Neural crest cell (in vitro differentiated cells): ENCODE measurements at places on chromosomes 1 and 21.

DNA sequence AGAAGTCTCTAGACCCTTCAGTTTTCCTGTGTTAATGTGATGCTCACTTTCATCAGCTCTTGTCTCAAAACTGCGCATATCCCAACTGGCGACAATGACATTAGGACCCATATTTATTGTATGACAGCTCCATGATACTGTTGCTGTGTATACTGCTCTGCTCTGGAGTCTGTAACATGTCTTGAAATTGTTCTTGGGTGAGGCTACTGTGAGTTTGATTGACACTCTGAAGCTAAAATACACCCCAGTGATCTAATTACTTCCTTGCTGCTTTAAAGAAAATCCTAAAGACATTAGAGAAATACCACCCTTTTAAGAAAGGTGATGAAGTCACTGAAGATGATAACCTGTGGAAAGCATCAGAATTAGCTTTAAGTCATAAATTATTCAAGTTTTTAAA is 1046.2 kb downstream of the KCNT2 start:
- DNase-seq = no peak

- DNase-seq = no peak
Observed at GRCh38 chr1:28417441-28417922, 47.9 kb downstream of the PHACTR4 start.

DNA sequence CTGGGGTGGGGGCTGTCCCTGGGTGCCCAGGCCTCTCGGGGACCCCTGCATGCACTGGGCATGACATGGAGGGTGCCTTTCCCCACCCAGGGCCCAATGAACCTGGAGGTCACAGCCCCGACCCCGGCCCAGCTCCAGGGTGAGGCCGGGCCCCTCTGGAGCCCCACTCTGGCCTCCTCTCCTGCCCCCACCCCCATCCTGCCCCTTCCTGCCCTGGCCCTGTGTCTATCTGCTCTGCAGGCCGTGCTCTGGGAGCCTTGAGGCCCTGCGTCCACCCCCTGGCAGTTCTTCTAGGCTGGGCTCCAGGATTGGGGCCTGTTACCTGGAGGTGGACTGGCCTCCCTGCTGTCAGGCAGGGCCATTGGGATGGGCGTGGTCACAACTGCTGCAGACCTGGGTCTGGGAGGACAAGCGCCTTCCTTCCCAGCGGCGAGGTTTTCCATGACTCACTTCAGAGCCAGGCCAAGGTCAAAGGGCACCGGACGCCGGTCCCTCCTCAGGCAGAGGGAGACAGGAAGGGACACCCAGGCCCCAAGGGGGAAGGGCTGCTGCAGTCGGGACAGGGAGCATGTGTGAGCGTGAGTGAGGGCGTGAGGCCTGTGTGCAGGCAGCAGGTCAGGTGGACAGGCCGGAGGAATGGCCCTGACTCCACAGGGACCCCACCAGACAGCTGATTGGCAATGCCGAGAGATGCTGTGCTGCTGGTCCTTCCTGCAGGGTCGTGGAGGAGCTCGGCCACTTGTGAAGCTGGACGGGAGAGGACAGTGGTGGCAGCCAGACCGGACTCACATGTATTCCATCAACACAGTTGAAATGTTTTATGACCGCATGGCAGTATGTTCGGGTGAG is 31.1 kb upstream of the POFUT2 start:
- peak; percentile 48 for DNase-seq

GRCh38 chr1:60762176-60762575 is 320.2 kb upstream of the NFIA start:
- no peak for DNase-seq

DNA sequence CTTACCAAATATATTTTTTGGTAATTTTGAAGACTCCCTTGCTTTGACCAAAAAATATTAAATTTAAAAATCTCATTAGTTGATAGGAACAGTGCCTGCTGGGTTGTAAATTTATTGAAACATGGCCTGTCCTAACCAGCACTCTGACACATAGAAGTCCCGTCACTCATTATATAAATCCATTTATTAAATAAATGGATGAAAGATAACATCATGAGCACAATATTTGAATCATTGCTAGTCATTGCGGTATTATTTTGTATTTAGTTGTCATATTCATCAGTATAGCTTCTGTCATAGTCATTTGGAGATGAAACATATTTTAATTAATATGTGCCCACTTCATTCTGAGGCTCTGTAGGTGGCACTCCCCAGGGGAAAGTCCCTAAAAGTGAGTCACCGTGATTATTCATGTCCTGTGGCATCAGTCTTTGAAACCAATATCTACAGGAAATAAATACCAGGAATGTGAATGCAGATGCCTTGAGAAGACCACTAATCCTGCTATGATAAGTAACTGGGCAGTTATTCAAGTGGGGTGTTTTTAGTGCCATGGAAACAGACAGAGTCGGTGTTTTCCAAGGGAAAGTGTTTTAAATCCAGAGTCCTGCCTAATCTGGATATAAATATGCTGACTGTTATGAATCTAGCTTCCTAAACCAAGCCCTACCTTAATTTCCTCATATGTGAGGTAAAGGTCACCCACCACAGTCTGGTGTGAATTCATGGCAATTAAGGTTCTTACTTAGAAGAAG is 302.0 kb downstream of the DUSP10 start:
- no peak for DNase-seq

- DNase-seq = no peak
Observed at GRCh38 chr1:214199585-214199984, 81.4 kb upstream of the SMYD2 start.

DNA sequence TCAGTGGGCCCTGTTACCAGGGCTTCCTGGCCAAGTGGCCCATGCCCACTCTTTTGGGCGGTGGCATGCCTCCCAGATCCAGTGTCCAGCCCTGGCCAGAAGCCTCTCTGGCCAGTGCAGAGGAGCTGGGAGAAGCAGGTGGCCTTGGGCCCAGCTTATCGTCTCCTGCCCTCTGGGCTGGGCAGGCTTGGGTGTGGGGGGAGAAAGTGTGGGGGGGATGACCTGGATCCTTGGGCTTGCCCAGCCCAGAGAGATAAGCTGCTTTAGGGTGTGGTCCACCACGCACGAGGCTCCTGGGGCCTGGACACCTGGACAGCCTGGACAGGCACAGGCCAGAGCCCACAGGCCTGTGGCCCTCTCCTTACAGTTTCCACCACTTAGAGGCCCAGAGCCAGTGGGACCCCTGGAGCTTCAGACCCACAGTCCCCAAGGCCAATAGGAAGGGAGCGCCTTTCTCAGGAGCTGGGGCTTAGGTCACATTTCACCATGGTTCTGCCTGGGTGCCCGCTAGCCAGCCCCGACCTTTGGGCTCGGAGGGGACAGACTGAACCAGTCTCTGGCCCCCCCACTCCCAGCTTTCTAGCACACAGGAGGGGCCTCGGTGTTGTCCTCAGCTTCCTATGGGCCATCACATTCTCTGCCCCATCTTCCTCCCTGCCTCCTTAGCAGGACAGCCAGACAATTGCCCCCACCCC is 1.8 kb downstream of the ESPN start:
- DNase-seq = no peak

- no peak for DNase-seq
Observed at GRCh38 chr1:202890392-202890791, 1.4 kb upstream of the RABIF start.

GRCh38 chr1:209057901-209058300 is 525.6 kb upstream of the CAMK1G start:
- DNase-seq = no peak

DNA sequence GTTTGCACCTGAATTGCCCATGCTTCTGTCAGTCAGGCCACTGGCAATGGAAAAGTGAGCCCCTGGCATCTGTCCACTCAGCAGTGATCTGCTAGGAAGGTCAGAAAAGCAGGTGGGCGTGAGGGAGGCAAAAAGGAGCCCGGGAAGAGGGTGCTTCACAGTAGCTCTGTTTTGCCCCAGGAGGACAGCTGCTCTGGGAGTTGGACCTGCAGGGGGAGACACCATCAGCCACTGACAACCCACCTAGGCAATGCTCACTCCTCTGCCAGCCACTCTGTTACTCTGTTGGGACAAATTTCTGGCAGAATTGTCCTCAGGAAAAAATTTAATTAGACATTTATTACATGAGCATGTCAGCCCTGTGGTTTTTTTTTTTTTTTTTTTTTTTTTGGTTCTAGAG is 146.4 kb downstream of the LRIG2 start:
- DNase-seq = no peak

DNA sequence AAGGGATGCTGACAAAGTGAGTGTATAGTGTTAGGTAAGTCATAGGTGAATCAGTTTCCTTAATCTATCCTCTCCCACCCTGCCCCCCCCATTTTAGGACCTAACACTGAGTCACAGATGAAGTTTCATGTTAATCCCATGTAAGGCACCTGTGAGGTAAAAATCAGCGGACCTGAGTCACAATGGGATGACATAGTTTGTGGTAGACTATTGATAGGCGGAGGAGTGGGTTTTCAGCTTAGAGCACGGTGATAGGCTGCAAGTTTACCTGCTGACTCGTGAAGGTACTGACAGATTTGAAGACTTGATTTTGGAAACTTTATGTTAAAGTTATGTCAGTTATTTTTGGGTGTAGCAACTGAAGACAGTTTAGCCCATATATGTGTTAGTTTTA is 1.7 kb downstream of the TOR1AIP1 start:
- no peak for DNase-seq

GRCh38 chr1:32275424-32275823 is 16.5 kb upstream of the HDAC1 start:
- DNase-seq = no peak

- no peak for DNase-seq
Observed at GRCh38 chr1:46393510-46393909, 607 bp upstream of the FAAH start.

GRCh38 chr1:46822248-46822826 is 23.5 kb downstream of the CYP4B1 start:
- DNase-seq = no peak

DNA sequence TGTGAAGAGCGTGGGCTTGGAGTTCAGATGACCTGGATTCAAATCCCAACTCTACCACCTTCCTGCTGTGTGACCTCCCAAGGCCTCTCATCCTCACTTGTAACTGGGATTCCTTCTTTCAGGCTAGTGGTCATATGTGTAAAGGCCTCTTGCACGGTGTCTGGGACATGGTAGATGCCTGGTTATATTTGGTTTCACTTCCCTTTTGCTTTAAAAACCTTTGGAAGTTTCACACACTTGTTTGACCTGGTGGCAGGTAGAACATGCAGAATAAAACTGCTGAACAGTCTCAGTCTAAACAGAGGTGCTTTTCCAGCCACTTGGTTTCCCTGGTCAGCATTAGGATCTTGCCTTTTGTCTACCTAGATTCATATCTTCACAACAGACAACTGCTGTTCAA is 37.0 kb upstream of the RCAN3 start:
- no peak for DNase-seq

DNA sequence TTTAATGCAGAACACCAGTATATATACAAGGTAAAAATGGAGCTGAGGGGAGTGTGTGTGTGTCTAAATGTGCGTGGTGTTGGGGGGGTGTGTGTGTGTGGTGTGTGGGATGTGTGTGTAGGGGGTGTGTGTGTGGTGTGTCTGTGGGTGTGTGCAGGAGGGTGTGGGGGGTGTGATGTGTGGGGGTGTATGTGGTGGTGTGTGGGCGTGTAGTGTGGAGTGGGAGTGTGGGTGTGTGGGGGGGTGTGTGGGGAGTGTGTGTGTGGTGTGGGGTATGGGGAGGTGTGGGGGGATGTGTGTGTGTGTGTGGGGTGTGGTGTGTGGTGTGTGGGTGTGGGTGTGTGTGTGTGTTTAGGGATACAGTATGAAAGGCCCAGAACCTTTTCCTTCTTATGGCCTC is 202.3 kb upstream of the CACYBP start:
- no peak for DNase-seq

DNA sequence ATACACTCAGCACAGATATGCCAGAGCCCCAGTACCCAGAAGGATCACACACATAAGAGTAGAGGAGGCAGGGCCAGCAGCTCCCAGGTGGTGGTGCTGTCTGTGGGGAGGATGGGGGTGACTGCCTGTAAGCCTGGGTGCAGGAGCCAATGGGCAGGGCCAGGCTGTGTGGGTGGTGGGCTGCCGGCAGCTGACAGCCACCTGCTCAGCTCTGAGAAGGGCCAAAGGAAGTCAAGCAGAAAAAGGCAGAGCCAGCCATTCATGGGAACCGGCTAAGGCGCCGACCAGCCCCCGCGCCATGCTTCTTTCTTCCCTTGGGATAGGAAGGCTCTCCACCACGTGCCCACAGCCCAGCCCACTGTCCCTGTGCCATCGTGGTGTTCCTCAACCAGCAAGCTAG is 14.1 kb downstream of the PIK3C2B start:
- no peak for DNase-seq

- no peak for DNase-seq
Observed at GRCh38 chr1:50490640-50491039, 67.4 kb upstream of the DMRTA2 start.

DNA sequence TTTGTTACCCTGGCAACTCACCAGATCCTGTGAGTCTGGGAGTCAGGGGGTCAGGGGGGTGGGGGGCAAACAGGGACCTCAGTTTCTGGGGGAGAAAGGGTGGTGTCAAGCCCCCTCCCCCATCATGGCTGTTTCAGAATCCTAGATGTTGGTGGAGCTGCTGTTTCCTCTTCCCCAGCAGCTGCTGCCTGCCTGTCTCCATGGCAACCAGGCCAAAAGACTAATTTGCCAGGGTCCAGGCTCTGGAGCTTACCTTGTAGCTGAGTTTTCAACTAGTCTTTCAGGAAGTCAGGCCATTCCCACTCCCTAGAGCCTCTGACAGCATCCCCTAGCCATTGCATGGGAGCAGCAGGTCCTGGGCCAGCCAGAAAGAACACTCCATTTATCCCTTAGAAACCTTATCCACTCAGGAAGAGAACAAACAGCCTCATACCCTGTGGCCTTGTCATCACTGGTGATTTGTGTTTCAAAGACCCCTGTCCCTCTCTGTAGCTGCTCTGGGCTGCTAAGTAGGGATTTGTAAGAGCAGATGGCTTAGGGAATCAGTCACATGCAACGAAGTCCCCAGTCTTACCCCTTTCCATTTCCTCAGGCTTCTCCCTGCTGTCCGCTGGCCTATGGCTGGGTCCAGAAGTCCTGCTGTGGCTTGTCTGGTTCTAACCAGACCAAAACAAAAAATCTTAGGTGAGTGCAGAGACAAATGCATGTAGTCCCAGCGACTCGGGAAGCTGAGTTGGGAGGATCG is 21.5 kb upstream of the STMN1 start:
- DNase-seq = peak; percentile 41

DNA sequence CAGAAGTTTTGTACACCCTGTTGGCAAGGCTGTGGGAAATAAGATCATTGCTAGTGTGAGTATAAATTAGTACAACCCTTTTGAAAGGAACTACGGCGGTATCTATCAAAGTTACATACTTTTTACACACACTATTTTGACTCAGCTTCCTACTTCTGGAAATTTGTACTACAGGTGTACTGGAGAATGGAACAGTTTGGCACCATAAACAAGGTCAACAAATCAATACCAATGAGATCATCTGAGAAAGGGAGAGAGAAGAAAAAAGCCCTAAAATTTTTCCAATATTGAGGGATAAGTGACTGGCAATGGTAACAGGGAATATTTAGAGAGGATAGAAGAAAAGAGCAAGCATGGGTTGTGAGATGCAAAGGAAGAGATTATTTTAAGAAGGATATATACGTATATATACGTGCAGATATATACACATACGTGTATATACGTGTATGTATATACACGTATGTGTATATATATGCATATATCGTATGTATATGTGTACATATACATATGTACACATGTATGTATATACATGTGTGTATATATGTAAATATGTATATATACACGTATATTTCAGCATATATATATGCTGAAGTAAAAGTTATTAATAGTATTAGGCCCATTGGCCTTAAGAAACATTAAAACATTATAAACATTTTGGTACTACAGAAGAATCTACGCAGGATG is 27.6 kb downstream of the KLHL20 start:
- DNase-seq = no peak
